T-helper 9 cell (primary cell): ENCODE measurements at places on chromosomes 3 and 15.

- no peak for DNase-seq
Observed at GRCh38 chr3:9695345-9695744, 8.3 kb upstream of the CPNE9 start.

- DNase-seq = peak; percentile 65
Observed at GRCh38 chr3:113947372-113948014, at the start of gene ZDHHC23. Gene ZDHHC23 (plus strand): TSS chr3:113948013. CDS start chr3:113948803, 790 bp downstream.

- DNase-seq = no peak
Observed at GRCh38 chr3:28726840-28727239, 378.2 kb upstream of the AZI2 start.

DNA sequence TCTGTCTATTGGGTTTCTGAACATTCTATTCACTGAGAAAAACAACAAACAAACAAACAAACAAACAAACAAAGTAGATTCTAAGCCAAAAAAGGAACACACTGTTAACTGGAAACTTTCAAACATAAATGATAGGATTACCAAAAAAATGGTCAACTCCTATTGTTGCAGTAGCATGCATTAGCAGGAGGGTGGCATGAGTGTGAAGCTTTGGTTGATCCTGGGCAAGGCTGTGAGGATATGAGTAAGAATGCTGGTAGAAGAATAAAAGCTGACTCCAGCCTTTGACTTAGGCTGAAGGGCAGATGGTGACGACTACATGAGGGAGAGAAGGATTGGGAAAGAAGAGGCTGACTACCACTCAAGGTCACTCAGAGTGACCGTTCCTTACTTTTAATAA is 810.3 kb downstream of the VGLL3 start:
- DNase-seq = no peak

GRCh38 chr15:76711351-76711827 is 193.8 kb downstream of the SCAPER start:
- DNase-seq = no peak

DNA sequence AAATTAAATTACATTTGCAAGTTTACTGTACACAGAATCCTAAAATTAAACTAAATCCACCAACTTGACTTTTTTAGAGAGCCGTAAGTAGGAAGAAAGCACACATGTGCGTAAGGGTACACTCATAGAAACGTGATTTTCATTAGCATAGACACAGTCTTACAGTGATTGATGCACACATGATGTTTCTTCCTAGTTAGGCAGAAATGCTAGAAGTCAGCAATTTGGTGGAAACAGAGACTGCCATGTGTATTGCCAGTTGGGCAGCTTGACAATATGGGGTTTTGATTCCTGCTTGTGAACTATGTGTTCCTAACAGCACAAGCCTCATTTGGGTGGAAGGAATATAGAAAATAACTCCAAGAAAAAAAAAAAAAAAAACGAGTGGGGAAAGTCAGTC is 878.5 kb downstream of the ROBO1 start:
- DNase-seq = no peak

- DNase-seq = no peak
Observed at GRCh38 chr3:122890720-122891220, 95.9 kb downstream of the SLC49A4 start.

DNA sequence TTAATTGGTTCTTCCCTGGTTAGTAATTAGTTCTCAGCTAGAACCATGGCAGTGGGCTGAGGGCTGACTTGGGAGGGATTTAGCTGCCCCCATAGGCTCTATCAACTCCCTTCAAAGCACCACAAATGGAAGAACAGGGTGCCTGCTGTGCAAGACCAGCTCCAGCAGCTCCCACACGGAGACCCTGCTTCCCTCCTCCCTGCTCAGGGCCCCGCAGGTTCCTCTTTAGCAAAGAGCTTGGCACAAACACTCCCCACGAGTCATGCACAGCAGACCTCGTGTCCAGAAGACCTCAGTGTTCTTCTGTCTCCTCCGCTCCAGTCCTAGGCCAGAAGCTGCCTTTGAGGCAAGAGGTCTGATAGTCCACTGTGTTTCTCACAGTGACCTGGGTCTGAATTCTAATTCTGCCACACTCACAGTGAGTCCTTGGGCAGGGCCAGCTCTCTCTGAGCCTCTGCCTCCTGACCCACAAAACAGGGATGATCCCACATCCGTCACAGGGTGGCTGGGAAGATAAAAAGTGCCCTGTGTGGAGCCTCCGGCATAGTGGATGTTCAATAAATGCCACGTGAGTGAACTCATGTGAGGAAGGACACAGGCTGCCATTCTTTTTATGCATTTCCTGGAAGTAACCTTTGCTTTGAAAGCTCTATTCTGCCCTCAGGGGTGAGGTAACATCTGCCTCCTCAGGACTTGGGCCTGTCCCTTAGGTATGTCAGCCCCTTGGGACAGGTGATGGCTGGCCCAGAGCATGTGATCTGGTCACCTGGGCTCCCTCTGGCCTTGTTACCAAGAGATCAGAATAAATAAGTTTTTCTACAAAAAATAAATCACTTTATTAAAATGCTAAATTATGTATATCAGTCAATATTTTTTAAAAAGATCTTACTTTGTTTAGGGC is 7.6 kb downstream of the RAB6B start:
- DNase-seq = no peak
